Activated CD8-positive, alpha-beta memory T cell treated with anti-CD3 and anti-CD28 coated beads for 48 hours (primary cell): ENCODE measurements at places on chromosomes 16 and 17.

DNA sequence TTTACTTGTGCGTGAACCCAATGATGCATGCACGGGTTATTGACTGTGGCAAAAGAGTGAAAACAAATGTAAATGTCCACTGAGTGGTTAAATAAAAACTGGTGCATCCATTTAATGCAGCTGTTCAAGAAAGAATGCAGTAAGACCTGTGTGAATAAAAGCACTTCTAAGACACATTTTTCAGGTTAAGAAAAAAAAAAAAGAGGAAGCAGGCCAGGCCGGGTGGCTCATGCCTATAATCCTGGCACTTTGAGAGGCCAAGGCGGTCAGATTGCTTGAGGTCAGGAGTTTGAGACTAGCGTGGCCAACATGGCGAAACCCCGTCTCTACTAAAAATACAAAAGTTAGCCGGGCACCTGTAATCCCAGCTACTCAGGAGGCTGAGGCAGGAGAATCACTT, 11.8 kb downstream of the CNGB1 start:
- no peak for DNase-seq

DNA sequence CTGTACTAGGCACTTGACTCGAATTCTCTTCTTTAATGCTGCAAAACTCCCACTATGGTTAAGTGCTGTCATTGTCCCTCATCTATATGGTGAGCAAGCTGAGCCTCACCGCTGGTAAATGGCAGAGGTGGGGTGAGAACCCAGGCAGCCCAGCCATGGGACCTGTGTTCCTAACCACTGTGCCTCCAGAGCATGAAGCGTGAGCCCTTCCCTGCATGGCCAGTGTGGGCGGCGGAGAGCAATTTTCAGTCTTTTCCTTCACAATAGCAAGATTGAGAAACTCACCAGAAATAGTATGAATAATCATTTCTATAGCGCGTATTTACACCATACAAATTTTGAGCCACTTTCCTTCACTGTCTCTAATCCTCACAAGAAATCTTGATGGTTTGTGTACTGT, 9.2 kb downstream of the BFAR start:
- DNase-seq: no peak

- no peak for DNase-seq
Measured at GRCh38 chr17:759964-760363, 7.9 kb upstream of the GEMIN4 start.

DNA sequence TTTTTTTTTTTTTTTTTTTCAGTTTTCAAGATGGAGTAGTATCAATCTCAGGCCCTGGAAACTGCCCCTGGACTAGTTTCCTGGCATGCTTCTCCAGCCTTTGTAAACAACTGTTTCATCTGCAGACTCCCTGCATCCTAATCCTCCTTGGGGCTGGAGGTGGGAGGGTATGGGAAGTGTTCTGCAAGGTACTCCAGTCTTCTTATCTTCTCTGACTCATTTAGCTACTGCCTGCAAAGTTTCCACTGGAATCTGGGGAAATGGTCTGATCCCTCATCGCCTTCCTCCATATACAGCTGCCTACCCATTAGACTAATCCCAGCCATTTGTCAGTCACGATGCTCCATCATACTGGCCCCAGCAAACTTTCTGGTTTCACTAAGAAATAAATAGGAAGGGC, 21.5 kb downstream of the COPZ2 start:
- DNase-seq: no peak

DNA sequence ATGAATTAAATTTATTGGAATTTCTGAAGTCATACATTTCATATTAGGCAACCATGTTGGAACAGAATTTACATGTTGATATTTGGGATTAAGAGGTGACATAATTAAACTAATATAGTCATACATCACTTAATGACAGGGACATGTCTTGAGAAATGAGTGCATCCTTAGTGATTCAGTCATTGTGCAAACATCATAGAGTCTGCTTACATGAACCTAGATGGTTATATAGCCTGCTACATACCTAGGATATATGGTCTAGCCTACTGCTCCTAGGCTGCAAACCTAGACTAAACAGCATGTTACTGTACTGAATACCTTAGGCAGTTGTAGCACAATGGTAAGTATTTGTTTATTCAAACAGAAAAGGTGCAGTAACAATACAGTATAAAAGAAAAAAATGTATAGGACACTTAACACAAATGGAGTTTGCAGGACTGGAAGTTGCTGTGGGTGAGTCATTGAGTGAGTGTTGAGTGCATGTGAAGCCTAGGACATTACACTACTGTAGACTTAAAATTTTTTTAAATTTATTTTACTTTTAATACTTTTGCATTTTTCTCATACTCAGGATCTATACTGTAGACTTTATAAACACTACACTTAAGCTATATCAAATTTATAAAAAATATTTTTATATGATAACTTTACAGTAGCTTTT, 85.6 kb downstream of the OMG start:
- DNase-seq: no peak

DNA sequence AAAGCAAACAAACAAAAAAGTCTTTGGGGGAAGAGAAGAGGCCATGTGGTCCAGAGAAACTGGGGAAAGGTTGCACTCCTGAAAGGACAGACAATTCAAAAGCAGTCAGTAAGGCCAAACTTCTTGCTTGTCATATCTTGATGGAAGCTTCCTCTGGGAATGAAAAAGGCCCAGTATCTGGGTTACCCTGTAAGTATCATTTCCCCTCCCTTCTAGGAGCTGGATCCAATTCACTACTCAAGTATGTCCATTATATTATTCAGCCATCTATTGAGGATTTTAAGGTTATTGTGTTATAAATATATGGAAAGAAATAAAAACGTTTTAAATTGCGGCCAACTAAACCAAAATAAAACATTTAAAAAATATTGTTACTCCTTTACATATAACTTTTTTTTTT, 26.0 kb upstream of the MON1B start:
- DNase-seq: no peak

GRCh38 chr16:2121853-2122252, 13.8 kb downstream of the PKD1 start:
- no peak for DNase-seq
